ENCODE measurements at places on chromosomes 12 and 14.

DNA sequence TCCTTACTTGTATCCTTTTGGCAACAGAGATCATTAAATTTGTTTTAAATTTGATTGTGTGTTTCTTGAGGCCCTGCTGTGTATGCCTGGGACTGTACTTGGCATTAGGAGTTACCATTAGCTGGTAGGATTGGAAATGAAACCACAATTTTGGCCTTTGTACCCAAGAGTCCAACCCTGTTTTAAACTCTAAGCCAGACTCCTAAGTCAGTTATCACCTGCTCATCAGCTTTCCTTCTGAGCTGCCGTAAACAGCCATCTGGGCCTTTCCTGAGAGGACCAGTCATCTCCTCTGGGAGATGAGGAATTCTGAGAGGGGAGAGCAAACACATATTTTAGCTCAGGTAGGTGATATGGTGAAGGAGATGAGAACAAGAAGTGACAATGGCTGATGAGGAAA lies 74.3 kb upstream of the SRSF5 start:
- no peak for DNase-seq

DNA sequence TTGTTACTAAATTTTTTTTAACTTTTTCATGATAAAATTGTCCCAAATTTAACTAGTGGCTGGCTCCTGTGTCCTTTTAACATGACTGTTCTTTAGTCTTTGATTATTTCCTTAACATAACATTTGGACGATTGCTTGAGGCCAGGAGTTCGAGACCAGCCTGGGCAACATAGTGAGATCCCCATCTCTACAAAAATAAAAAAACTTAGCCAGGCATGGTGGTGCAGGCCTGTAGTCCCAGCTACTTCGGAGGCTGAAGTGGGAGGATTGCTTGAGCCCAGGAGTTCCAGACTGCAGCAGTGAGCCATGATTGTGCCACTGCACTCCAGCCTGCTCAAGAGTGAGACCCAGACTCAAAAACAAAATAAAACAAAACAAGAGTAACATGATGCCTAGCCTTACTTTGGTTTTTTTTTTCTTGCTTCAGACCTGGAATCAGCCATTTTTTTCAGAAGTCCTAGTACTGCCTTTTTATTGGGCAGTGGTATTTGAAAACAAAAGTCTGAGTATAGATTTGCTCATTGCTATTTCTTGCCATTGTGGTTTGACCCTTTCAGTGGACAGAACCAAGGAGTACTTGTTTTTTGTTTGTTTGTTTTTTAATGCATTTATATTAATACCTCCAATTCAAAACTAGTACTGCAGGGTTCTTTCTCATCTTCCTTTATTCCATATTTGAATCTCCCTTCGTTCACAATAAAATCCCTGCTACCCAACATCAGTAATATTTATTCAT lies 4.8 kb downstream of the TOGARAM1 start:
- DNase-seq = no peak

GRCh38 chr14:69153152-69153872 lies 393 bp upstream of the DCAF5 start:
- peak; percentile 92 for DNase-seq

- DNase-seq = no peak
Observed at GRCh38 chr14:93564918-93565317, 134.2 kb downstream of the UNC79 start.

- no peak for DNase-seq
Observed at GRCh38 chr12:109571773-109572505, 1.4 kb downstream of the MMAB start.

- peak; percentile 82 for DNase-seq
Observed at GRCh38 chr12:6061660-6062059, 62.8 kb downstream of the VWF start.

DNA sequence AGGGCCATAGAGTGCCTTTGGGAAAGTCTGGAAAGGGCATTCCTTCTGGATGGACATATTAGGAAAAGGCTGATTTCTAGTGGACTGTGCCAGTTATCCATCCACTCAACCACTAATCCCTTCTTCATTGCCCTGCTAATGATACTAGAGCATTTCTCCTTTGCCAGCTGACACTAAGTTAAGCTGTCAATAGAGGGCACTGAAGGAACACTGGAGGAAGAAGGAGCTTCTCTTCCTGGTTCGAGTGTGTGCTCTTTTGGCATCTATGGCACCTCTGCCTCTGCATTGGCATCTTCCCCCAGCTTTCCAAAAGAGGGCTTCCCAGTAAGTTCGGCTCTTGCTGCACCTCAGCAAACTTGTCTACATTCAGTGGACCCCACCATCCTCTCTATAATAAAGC lies 165.4 kb downstream of the DERA start:
- DNase-seq = peak; percentile 22

GRCh38 chr12:52585946-52586345 lies 12.3 kb upstream of the KRT74 start:
- DNase-seq = no peak

DNA sequence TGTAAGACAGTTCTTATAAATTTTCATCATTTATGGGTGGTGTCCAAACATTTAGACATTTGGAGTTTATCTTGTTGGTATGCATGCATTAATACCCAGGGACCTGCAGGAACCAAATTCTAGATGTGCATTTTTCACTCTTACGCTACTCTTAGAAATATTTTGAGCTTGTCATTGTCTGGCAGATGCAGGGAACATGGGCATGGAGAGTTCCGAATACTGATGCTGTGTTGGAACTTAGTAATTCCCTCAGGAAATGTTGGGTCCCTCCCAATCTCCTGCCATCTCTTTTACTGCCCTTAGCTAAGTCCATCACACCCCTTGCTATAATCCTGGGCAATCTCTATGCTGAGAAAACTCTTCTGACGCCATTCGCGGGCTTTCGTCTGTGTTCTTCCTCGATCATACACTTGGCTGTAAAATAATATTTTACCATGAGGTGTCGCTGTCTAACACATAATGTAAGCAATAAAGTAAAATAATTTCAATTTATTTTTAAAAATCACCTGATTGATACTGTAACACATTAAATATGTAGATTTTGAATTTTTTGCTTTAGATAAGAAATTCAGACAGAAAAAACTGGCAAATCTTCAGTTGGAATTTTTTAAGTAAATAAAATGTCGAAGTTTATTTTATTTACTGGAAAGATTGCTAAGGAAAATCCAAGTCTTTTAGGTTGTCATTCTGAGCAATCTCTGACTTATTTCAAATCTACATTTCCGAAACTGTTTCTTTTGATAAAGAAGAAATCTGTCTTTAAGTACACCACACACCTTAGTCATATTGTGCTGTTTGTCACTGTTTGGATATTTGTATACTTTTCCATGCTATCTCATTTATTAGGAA lies 304.1 kb upstream of the SSTR1 start:
- DNase-seq = peak; percentile 63

- no peak for DNase-seq
Observed at GRCh38 chr12:64255249-64255648, 33.2 kb upstream of the KICS2 start.

DNA sequence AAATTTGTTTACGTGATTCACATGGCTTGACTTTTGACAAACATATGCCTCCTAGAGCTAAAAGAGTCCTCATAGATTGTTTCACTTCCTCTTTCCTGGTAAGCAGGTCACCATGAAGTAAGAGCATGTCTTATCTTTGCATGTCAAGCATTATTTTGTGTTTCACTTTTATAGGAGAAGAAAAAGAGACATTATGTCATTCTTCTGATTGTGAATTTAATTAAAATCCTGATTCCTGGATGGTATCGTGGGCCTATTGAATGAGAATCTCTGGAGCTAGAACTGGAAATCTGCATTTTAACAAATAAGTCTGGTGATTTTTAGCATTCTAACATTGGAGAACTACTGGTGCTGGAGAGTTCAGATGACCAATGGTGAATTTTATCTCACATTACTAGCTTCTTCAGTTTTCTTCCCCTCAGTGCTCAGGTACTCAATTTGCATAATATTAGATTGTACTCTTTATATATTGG lies 218.6 kb upstream of the ATP2B1 start:
- DNase-seq = no peak

DNA sequence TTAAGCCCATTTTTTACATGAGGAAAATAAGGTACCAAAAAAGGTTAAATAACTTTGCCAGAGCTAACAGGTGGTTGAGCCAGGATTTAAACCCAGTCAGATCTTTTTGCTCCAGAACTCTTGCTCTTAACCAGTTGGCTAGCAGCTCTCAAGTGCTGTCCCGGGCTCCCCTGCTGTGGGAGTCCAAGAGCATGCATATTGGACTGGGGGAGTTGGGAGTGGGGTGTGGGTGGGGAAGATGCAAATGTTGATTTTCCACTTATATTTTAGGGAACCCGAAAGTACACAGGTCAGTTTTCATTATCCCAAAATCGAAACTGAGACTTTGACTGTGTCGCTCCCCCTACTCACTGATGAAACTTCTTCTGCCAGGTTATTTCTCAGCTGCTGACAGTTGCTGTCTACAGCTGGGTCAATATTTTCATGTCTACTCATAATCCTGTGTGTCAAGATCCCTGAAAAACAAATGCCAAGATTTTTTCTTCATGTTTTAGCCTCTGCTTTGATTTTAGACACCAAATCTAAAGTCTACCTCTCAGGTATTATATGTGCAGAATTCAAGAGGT lies 172.3 kb upstream of the TMPO start:
- no peak for DNase-seq

DNA sequence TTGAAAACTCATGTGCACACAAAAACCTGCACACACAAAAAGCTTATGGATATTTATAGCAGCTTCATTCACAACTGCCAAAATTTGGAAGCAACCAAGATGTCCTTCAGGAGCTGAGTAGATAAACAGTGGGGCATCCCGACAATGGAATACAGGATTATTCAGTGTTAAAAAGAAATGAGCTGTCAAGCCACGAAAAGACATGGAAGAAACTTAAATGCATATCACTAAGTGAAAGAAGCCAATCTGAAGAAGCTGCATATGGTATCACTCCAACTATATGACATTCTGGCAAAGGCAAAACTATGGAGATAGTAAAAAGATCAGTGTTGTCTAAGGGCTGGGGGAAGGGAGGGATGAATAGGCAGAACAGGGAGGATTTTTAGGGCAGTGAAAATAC lies 5.2 kb upstream of the TPCN1 start:
- no peak for DNase-seq

- DNase-seq = no peak
Observed at GRCh38 chr12:16184681-16185080, 92.8 kb downstream of the SLC15A5 start.

- DNase-seq = peak; percentile 53
Observed at GRCh38 chr14:32986791-32987540, 48.3 kb downstream of the NPAS3 start.

DNA sequence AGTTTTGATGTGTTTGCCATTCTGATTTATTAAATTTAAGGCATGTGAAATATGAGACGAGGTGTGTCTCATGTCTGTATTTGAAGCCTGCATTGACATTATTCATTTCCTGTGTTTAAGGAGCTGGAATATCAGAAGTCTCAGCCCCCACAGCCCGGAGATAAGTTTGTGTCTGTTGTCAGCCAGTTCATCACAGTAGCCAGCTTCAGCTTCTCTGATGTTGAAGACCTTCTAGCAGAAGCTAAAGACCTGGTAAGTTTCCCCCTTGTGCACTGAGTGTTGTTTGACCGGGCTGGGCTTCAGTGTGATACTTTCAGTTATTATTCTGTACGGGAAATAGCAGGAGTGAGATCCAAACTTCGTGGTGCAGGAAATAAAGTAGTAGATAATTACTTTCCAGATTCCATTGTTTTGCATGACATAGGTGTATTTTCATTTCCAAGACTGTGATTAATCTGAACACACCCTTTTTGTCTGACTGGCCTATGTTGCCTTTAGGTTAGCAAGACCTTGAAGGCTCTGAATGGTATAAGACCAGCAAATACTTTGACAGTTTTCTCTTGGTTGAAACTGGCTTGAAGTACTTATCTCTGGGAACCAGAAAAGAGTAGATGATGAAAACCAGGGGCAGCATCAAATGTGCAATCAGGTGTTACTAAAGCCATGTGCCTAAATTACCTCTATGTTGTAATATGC lies 101.5 kb downstream of the GPR135 start:
- DNase-seq = no peak

DNA sequence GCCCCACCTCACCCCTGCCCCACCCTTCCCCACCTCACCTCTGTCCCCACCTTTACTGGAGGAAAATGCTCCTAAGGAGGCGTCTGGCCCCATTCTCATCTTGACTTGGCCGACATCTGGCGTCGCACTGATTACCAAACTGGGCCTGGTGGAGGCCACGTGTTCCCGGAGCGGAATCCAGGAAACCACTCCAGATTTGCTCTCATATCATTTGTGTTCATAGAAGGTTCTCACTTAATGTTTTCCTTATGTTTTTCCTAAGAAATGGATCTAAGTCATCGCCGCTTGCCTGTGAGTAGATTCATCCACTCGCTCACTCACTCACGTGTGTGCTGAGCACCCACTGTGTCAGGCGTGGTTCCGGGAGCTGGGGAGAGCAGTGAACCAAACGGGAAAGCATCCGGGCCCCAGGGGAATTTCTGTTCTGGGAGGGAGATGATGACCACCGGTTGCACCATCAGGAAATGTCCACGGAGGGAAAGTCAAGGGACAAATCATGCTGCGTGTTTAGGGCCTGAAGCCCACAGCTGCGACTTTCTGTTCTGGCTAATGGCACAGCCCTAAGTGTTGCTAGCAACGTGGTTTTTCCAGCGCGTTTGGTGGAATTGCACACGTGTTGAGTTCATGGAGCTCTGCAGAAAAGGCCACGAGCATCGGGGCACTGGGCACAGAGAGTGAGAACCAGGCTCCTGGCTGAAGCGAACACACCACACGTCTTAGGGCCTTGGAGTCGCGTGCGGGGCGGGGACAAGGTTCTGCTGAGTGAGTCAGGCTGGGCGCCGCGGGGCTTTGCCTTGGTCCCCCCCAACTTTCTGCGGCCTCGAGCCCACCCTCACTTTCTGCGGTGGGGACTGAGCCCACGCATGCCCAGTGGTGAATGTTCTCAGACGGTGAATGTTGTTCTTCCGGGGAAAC lies 57.7 kb downstream of the ADGRD1 start:
- peak; percentile 67 for DNase-seq

DNA sequence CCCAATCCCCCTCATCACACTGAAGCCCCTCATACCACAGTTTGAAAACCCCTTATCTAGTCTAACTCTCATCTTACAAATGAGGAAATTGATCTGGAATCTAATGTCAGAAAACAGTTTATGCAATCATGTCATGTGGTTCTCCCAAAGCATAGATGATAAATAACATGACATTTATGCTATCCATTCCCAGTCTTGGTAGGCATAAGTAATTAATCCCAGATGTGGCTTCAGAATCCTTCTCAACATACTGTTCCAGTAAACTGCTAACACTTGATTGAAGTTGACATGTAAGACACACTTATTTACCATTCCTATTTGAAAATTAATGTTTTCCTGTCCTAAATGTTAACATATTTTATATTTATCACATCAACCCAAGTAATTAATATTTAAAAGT lies 168.7 kb downstream of the GALC start:
- peak; percentile 27 for DNase-seq
